ENCODE measurements at places on chromosomes 1 and 21.

- DNase-seq, result no peak
Observed at GRCh38 chr1:227586733-227587132, 23.4 kb downstream of the ZNF678 start.

- no peak for DNase-seq
Observed at GRCh38 chr1:98172022-98172421, 251.2 kb upstream of the DPYD start.

GRCh38 chr1:202090994-202091393 is 31.7 kb upstream of the GPR37L1 start:
- DNase-seq, result no peak

GRCh38 chr1:154198756-154199562 is 7.1 kb upstream of the TPM3 start:
- DNase-seq, result peak; percentile 68

DNA sequence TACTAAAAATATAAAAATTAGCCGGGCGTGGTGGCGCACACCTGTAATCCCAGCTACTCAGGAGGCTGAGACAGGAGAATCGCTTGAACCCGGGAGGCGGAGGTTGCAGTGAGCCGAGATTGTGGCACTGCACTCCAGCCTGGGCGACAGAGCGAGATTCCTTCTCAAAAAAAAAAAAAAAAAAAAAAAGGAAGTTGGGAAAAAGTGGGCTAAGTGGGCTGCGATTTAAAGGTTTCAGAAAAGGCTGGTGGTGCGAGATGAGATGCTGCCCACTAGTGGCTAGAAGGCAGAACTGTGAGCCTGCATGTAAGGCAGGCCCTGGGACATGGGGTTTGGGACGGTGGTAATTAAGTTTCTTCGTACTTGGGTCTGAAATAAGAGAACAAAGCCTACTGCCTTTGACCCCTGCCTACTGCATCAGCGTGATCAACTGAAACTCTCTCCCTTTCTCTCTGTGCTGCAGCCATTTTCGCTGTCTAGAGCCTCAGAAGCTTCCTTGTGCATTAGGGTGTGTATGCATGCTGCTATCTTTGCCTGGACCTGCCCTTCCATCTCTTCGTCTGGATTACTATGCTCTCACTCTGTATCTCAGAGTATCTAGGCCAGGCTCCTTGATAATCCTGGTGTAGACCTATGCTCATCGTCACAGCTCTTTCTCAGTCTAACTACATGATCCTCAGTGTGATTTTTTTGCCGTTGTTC is 12.4 kb downstream of the FMOD start:
- DNase-seq, result no peak

- DNase-seq, result no peak
Observed at GRCh38 chr1:204579681-204580080, 63.5 kb downstream of the MDM4 start.

- no peak for DNase-seq
Observed at GRCh38 chr1:167496797-167497619, 21.3 kb downstream of the CD247 start.

DNA sequence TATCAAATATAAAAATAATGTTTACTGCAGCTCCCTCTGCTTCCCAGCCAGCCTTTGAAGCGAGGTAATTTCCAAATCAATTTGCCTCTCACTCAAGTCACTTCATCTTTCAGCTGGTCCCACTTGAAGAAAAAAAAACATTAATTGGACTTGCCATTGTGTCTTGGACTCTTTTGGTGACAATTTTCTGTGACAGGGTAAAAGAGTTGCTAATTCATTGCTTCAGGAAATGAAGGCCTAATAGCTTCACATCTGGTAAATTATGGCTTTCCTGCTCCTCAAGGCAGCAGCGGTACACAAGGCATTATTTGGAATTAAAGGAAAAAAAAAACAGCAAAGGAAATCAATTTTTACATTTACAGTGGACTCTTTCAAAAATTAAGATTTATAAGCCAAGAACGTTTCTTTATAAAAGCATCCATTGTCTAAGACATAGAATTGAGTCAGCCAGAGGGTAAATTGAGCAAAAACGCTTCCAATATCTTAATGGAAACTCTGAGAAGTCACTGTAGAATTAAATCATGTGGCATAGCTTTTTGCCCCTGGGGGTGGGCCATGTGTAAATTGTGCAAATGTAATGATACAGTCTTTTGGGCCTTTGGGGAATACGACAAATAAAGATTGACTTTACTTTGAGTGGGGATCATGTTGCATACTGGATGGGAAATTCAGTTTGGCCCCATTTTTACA is 102.5 kb downstream of the LYPLAL1 start:
- DNase-seq, result no peak

DNA sequence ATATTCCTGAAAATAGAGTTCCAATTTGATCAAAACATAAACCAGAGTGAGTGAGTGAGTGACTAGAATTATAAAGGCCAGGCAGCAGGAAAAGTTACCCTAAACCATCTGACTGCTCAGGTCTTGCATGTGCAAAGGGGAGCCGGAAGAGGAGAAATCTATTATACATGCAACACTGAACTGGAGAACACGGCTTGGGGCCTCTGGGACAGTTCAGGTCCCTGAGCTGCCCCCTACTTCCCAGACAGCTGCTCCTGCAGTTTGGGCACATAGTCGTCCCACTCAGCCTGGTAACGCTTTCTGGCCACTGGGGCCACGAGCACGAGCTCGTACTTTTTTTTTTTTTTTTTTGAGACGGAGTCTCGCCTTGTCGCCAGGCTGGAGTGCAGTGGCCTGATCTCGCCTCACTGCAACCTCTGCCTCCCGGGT is 40.1 kb downstream of the PTPRC start:
- DNase-seq, result no peak

Measured in muscle of arm (tissue), 14 donors.